Activated naive CD4-positive, alpha-beta T cell treated with anti-CD3 and anti-CD28 coated beads, Interleukin-2, amount 50 U/mL, for 72 hours (primary cell): ENCODE measurements at places on chromosomes 1 and 21. TPM values are rescaled to one million over a fixed set of nuclear protein-coding genes. Genes with fewer than 3 reads are reported as not detected.

C1orf185 gene
- not detected for total RNA-seq

KRTAP7-1 gene
- not detected for total RNA-seq

ACBD3 gene
- 26.4 TPM for total RNA-seq

EBNA1BP2 gene
- 50.2 TPM for total RNA-seq

ACTL8 gene
- 0.14 TPM for total RNA-seq

CD5L gene
- not detected for total RNA-seq

TENT5C gene
- 14.2 TPM for total RNA-seq

CACNA1S gene
- total RNA-seq, result not detected

SAMSN1 gene
- total RNA-seq, result 74.5 TPM

USH2A gene
- not detected for total RNA-seq

C1QTNF12 gene
- total RNA-seq, result 4.0 TPM

LRRN2 gene
- not detected for total RNA-seq

HEYL gene
- 1.1 TPM for total RNA-seq

BLACAT1 gene
- total RNA-seq, result 0.62 TPM

ASPM gene
- 49.3 TPM for total RNA-seq

CCDC17 gene
- 3.6 TPM for total RNA-seq

ZNF648 gene
- total RNA-seq, result not detected

RHOC gene
- 81.8 TPM for total RNA-seq

DEPDC1 gene
- 16.1 TPM for total RNA-seq

L1TD1 gene
- total RNA-seq, result 0.05 TPM

RABGGTB gene
- total RNA-seq, result 148 TPM

RGS8 gene
- not detected for total RNA-seq

F11R gene
- 63.6 TPM for total RNA-seq

CLCN6 gene
- total RNA-seq, result 16.6 TPM

DMBX1 gene
- 0.54 TPM for total RNA-seq

OR2G6 gene
- not detected for total RNA-seq

CFHR2 gene
- not detected for total RNA-seq

FAM110D gene
- total RNA-seq, result not detected

ADORA1 gene
- not detected for total RNA-seq

RNU1-2 gene
- 1,082 TPM for total RNA-seq

CYYR1 gene
- not detected for total RNA-seq

ILDR2 gene
- total RNA-seq, result 14.6 TPM

SPRR5 gene
- total RNA-seq, result not detected

HLX gene
- 1.9 TPM for total RNA-seq
